ENCODE measurements at places on chromosomes 5 and 9. TPM values are rescaled to one million over a fixed set of nuclear protein-coding genes. Genes with fewer than 3 reads are reported as not detected.
A peak's percentile ranks its signal among the peaks of the same experiment; 100 is the strongest.

Gene BTNL9
- not detected for total RNA-seq

Gene ARAP3
- total RNA-seq: 7.1 TPM

Gene PKN3
- total RNA-seq: 4.2 TPM

Gene ORM2
- total RNA-seq: not detected

Gene PRRX2
- 4.9 TPM for total RNA-seq

Gene SEMA5A
- 249 TPM for total RNA-seq

Gene KCTD16
- 1.5 TPM for total RNA-seq

Gene TMC1
- total RNA-seq: not detected

Gene IFNA21
- total RNA-seq: not detected

Gene ZNF658
- 3.9 TPM for total RNA-seq

- no peak overlapping the region for H3K4me3 ChIP-seq
- no peak for DNase-seq
- no peak overlapping the region for H3K27ac ChIP-seq
- H3K27me3 ChIP-seq: no peaks in the 10 kb centered on the region
- H3K4me1 ChIP-seq: peaks cover 45% of the 10 kb centered on the region
Observed at GRCh38 chr9:5551368-5552150, 41.2 kb downstream of the PDCD1LG2 start.

GRCh38 chr5:132009706-132010405 is 1.6 kb downstream of the ACSL6 start:
- peaks cover 8% of the 10 kb centered on the region for H3K4me1 ChIP-seq
- no peak overlapping the region for H3K4me3 ChIP-seq
- no peaks in the 10 kb centered on the region for H3K36me3 ChIP-seq
- H3K27me3 ChIP-seq: peaks cover 42% of the 10 kb centered on the region
- H3K27ac ChIP-seq: no peak overlapping the region

DNA sequence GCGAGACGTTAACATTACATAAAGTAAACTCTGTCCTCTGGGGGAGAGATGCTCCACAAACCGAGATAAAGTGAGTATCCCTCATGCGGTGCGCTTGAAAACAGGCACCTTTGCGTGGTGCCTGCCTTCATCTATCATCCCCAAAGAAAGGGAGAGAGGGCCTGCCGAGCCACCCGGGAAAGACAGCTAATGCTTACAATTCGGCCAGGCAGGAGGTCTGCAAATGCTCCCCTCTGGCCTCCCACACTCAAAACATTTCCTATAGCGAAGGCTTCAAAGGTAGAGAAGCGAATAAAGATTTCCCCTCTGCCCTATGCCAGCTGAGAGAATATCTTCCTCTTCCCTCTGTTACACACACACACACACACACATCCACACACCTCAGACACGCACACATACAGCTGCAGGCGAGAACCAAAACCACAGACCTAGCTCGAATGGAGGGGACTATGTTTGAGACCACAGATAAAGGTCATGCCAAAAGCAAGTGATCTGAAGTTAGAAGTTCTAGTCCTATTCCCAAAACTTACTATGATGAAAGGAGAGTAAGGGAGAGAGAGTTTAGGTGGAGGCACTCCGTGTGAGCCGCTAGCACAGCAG is 132.8 kb downstream of the CRB2 start:
- H3K27me3 ChIP-seq: no peaks in the 10 kb centered on the region
- DNase-seq: no peak
- no peak overlapping the region for H3K4me3 ChIP-seq
- H3K36me3 ChIP-seq: peaks cover 2% of the 10 kb centered on the region
- no peak overlapping the region for H3K27ac ChIP-seq

DNA sequence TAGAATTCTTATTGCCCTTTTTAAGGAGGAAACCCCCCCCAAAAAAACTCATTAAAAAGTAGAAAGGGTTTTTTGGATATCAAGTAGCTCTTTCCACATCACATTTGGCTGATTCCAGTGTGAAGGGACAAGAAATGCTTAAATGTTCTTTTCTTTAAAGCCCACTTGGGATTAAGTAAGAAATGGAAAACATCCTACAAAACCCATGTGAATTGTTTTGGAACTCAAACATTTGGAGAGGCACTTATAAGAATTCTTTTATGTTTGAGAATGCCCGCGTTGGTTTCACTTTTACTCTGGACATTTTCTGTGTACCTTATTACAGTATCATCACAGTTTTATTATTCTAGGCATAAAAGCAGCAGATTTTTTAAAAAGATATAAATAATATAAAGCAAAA is 301.1 kb upstream of the ACTBL2 start:
- H3K27ac ChIP-seq: peak overlapping the region; percentile 15
- no peaks in the 10 kb centered on the region for H3K27me3 ChIP-seq
- H3K36me3 ChIP-seq: no peaks in the 10 kb centered on the region
- peaks cover 36% of the 10 kb centered on the region for H3K4me1 ChIP-seq

GRCh38 chr9:133201424-133202144 is 7.5 kb downstream of the OBP2B start:
- H3K27ac ChIP-seq: no peak overlapping the region
- H3K4me1 ChIP-seq: no peaks in the 10 kb centered on the region
- DNase-seq: no peak
- no peaks in the 10 kb centered on the region for H3K36me3 ChIP-seq
- H3K27me3 ChIP-seq: peaks cover 49% of the 10 kb centered on the region
- H3K4me3 ChIP-seq: no peak overlapping the region

- DNase-seq: no peak
- peaks cover 30% of the 10 kb centered on the region for H3K4me1 ChIP-seq
- no peak overlapping the region for H3K4me3 ChIP-seq
- peak overlapping the region; percentile 3 for H3K27ac ChIP-seq
Observed at GRCh38 chr5:168128111-168128510, 163.3 kb upstream of the WWC1 start.

GRCh38 chr5:22926574-22926973 is 73.4 kb upstream of the CDH12 start:
- no peak for DNase-seq
- H3K27ac ChIP-seq: no peak overlapping the region
- H3K4me1 ChIP-seq: peaks cover 6% of the 10 kb centered on the region
- no peaks in the 10 kb centered on the region for H3K27me3 ChIP-seq

DNA sequence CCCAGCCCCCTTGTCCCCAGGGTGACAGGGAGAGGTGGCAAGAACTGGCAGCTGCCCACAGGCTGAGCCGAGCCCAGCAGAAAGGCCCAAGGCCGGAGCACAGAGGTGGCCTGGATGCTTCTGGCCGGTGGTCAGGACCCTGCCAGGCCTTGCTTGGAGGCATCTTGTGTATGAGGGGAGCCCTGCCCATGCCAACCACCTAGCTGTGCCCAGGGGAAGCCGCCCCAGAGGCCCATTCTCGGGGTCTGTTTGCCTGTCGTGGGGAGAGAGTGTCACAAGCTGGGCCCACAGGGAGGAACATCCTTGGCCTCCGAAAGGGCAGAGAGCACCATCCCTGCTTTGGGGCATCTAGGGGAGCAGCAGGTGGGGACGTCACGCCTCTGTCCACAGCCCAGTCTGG is 10.0 kb downstream of the NKD2 start:
- no peaks in the 10 kb centered on the region for H3K4me1 ChIP-seq
- H3K27me3 ChIP-seq: peaks cover 19% of the 10 kb centered on the region
- peak; percentile 85 for DNase-seq

- no peak overlapping the region for H3K27ac ChIP-seq
- no peaks in the 10 kb centered on the region for H3K27me3 ChIP-seq
- no peak overlapping the region for H3K4me3 ChIP-seq
- H3K4me1 ChIP-seq: peaks cover 34% of the 10 kb centered on the region
- DNase-seq: peak; percentile 88
- H3K36me3 ChIP-seq: peaks cover 13% of the 10 kb centered on the region
Observed at GRCh38 chr9:136062657-136063439, 32.2 kb downstream of the NACC2 start.

- H3K4me1 ChIP-seq: peaks cover 4% of the 10 kb centered on the region
- peaks cover 70% of the 10 kb centered on the region for H3K27me3 ChIP-seq
- no peak overlapping the region for H3K27ac ChIP-seq
- no peak overlapping the region for H3K4me3 ChIP-seq
Observed at GRCh38 chr9:130267930-130268329, 2.4 kb downstream of the HMCN2 start.

- peaks cover 18% of the 10 kb centered on the region for H3K36me3 ChIP-seq
- no peak overlapping the region for H3K27ac ChIP-seq
Observed at GRCh38 chr9:130707225-130707976, 13.8 kb downstream of the EXOSC2 start.

- no peak overlapping the region for H3K4me3 ChIP-seq
- no peaks in the 10 kb centered on the region for H3K36me3 ChIP-seq
- H3K27ac ChIP-seq: no peak overlapping the region
- no peak for DNase-seq
- H3K4me1 ChIP-seq: peaks cover 20% of the 10 kb centered on the region
Observed at GRCh38 chr5:147743678-147744374, 38.7 kb downstream of the JAKMIP2 start.

Data from chondrocyte (in vitro differentiated cells).